ENCODE measurements at places on chromosomes 2 and 18.

DNA sequence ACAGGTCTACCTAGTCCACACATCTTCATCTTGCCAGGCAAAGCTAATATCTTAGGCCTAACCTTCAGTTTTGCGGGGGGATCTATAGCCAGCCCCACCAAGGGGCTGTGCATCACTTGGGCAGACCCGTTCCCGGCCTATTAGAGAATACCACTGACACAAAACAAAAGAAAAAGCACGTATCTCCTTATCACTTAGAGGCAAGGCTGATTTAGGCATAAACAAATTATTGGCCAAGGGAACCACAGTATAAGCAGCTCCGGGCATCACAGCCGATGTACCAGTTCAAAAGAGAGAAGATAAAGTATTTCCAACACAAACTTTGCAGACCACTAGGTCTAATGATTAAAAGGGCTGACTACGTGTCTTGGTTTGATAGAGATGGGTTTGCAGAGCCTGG is 248.0 kb downstream of the TCF4 start:
- DNase-seq = no peak

DNA sequence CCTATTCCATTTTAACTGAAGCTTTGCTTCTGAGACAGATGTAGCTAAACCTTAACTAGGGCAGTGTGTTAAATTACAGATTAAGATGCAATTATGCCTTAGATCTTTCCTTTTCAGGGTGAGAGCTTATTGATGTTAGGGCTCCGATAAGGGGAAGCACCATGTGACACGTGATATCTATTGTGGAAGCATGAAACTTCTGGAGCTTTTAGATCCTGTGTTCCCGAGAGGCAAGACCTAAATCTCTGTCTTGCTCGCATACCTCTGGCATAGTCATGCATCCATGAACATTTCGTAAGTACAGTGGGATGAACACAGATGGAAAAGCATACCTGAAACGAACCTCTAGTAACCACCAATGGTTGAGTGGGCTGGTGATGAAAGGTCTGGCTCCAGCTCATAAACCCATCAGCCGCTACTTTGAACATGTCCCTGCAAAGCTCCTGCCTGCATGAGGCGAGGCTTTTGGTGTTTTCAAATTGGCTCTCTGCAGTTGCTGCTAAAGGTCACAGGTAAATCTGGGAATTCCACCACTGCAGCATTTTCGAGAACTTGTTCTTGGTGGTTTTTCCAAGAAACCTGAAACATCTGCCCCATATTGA is 3.7 kb upstream of the NRP2 start:
- no peak for DNase-seq

DNA sequence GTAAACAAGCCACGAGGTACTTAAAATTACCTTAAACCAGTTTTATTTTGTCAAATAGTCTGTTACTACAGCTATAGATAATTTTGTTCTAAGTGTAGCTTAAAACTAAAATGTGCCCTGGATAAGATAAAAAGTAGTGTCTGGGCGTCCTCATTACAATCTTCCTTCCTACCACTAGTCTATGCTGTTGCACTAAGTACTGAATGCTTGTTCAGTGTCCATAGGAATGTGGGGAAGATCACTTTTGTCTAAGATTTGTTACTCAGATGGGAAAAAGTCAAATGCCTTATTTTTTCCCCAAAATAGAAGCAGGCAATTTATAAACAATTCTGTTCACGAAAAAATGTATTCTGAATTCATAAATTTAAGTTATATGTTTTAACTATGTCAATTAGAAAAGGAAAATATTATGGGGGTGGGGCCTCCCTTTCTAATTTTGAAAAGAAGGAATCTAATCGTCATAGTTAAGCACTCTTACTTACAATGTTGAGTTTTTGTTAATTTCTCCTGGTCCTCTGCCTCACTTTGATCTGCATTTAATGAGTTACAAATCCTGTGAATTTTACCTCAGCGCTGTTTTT is 140.4 kb upstream of the VRK2 start:
- DNase-seq = no peak

GRCh38 chr2:8892111-8892510 is 54.7 kb upstream of the KIDINS220 start:
- DNase-seq = no peak

DNA sequence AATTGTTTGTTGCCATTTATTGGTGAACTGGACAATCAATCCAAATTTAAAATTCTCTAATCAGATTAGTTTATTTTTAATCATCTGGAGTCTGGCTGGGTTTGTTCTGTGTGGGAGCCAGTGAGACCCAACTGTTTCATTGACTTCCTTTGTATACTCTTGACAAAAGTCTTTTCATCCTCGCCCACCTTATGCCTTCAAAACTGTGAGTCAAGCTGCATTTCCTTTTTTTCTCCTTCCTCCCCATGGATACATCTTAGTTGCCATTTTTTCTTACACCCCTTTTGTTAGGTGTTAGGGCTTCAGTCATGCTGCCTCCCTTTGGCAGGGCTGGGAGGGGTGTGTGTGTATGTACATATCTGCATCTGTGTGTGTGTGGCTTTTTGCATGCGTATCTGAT is 117.6 kb downstream of the PRKCE start:
- no peak for DNase-seq

DNA sequence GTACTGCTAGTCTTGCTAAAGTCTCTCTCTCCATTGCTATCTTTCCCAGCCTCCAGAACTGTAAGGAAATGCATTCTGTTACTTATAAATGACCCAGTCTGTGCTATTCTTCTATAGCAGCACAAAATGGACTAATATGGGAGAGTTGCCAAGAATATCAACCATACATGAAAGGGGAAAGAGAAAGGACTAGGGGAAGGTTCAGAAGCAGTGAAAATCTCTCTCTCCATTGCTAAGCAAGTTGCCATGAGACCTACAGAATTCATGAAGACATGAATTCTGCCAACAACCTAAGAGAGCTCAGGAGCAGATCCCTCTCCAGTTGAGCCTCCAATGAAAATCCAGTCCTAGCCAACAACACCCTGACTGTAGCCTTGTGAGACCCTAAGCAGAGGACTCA is 3.6 kb upstream of the TRABD2A start:
- no peak for DNase-seq

DNA sequence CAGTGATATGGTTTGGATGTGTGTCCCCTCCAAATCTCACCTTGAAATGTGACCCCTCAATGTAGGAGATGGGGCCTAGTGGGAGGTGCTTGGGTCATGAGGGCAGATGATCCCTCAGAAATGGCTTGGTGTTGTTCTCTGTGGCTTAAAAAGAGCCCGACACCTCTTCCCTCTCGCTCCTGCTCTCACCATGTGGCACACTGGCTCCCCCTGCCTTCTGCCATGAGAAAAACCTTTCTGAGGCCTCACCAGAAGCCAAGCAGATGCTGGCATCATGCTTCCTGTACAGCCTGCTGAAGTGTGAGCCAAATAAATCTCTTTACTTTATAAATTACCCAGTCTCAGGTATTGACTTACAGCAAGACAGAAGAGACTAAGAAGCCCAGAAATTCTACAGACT is 357.1 kb downstream of the NRXN1 start:
- DNase-seq = no peak

- no peak for DNase-seq
Observed at GRCh38 chr2:88874063-88874657, 182.7 kb downstream of the RPIA start.

DNA sequence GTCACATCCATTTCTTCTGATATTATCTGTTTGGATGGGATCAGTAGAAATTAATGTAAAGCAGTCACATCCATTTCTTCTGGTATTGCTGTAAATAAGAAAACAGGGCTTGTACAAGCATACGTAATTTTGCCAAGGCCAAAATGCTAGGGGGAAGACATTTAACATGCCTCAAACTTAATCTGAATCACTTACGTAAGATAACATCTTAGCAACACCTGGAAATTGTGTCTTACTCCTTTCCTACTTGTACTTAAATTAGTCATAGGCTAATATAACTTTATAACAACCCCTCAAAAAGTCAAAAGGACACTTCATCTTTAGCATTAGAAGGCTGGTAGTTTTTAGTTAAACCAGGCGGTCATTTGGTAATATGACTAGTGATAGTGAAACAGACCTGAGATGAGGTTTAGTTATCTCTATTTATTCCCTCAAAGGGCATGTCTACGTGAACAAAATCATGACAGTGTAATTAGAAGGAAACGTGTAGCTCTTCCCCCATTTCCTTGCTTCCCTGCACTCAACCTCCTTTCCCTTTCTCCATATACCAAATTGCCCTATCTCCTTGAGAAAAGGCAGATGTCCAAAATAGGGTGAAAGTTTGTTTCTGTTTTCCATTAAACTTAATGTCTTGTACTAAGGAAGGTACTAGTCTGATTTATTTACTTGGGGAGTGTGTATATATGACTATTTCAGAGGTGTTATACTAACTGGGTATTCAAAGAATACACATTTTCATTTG is 99.3 kb upstream of the FZD5 start:
- DNase-seq = no peak

- DNase-seq = no peak
Observed at GRCh38 chr2:139077099-139077737, 297.0 kb upstream of the NXPH2 start.

DNA sequence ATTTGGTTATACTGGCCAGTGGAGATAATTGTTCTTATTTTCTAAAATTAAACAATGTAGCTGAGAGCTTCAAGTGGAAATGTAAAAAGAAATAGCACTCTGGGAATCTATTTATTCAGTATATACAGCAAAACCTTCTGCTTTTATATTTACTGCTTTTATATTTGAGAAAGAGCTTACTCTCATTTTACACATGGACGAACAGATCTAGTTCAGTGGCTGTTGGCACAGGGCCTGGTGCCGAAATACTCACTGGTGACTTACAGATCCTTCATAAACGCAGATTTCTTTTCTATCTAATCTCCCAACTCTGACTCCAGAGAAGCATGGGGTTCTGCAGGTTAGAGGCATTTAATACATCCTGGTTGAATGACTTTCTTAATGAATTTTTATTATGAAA is 266.2 kb downstream of the ASXL3 start:
- DNase-seq = no peak

GRCh38 chr2:150146879-150147278 is 340.6 kb downstream of the RND3 start:
- no peak for DNase-seq

DNA sequence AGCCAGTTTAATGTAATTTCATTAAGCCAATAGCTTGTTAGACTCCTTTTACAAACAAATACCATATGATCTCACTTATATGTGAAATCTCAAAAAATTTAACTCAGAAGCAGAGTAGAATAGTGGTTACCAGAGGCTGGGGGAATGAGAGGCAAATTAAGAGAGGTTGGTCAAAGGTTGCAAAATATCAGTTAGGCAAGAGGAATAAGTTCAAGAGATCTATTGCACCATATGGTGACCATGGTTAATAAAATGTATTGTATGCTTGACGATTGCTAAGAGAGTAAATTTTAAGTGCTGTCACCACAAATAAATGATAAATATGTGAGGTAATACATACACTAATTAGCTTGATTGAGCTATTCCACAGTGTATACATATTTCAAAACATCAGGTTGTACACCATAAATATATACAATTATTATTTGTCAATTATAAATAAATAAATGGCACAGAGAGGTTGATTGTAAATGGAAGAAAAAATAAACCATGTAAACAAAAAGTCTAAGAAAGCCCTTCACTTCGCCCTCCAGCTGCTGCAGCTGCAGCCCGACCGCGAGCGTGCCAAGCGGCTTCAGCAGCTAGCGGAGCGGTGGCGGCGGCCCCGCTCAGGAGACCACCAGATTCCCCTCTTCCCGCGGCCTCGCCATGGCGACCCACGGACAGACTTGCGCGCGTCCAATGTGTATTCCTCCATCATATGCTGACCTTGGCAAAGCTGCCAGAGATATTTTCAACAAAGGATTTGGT is 23.0 kb upstream of the ACTR2 start:
- no peak for DNase-seq

DNA sequence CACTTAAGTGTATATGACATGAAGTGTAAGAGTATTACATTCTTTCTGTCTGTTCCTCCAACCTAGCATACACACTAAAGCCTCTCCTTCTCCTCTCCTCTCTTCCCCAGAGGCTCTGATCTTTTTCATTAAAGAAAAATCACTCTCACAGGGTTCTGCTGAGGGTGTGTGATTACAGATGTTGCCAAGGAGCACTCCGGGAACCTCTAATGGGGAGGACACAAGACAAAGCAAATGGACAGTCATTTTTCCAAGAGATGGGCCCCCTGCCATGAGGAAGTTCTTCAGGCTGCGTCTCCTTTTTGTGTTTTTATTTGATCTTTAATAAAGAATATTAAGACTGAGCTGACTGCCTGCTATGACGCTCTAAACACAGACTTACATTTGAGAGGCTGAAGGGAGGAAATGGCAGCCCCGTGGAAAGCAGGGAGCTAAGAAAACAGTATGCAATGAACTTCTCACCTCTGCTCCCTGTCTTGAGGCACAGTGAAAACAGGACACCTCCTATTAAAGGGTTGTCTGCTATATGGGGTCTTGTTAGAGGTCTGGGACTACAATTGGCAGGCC is 578.1 kb downstream of the PIK3C3 start:
- no peak for DNase-seq

DNA sequence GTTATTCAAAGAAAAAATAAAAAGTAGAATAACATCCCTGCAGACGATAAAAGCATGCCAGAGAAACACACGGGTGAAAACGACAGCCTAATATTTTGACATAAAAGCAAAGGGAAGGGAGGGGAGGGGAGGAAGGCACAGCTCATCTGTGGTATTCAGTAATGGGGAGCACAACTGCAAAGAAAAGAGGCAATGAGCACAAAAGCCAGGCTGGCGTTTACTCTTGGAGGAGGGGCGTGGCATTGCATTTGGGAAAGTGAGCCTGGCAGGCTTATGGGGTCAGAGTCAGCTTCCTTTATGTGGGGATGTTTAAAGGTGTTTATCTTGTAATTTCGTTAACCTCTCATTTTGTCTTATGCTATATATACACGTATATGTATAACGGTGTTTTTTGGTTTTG is 53.2 kb downstream of the STEAP3 start:
- DNase-seq = no peak

DNA sequence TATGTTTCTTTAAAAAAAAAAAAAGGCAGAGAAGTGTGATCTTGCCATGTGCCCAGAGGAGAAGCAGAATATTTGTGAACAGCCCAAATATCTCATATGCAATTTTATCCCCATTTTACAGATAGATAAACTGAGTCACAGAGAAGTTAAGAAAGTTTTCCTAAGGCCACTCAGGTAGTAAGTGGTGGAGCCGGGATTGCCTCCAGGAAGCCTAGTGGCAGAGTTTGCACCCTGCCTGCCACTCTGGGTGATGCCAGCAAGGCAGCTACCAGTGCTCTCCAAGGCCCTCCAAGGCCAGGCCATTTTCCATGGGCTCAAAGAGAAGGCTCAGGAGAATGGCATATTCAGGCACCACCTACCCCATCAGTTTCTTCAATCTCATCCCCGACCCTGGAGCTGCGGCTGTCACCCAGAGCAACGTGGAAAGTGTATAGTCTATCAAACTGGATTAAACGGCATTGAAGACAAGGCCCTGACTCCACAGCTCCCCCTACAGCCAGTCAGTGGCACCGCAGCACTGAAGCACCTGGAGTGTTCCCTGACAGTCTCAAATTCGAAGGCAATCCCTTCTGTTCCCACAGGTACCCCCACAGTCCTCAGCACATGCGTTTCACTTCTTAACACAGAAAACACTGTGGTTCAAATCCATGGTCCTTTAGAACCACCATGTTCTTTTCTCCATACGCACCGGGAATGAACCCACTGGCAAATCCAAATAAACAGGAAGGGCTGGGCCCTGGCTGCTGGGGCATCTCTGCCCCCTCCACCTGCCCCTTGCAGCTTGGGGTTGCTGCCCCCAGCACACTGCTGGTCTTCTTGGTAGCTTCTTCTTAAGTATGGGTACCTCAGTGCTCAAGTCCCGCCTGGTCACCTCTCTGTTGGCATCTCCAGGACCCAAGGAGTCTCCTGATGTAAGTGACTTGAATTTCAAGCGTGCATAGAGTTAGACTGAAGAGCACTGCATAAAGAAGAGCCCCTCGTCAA is 175.3 kb downstream of the INHBB start:
- no peak for DNase-seq

Data from stimulated activated CD8-positive, alpha-beta memory T cell treated with anti-CD3 and anti-CD28 coated beads, Interleukin-4, amount 100 ng/mL, for 1 hour (primary cell).